ENCODE measurements at places on chromosomes 5 and 9. TPM values are rescaled to one million over a fixed set of nuclear protein-coding genes. Genes with fewer than 3 reads are reported as not detected.

DNA sequence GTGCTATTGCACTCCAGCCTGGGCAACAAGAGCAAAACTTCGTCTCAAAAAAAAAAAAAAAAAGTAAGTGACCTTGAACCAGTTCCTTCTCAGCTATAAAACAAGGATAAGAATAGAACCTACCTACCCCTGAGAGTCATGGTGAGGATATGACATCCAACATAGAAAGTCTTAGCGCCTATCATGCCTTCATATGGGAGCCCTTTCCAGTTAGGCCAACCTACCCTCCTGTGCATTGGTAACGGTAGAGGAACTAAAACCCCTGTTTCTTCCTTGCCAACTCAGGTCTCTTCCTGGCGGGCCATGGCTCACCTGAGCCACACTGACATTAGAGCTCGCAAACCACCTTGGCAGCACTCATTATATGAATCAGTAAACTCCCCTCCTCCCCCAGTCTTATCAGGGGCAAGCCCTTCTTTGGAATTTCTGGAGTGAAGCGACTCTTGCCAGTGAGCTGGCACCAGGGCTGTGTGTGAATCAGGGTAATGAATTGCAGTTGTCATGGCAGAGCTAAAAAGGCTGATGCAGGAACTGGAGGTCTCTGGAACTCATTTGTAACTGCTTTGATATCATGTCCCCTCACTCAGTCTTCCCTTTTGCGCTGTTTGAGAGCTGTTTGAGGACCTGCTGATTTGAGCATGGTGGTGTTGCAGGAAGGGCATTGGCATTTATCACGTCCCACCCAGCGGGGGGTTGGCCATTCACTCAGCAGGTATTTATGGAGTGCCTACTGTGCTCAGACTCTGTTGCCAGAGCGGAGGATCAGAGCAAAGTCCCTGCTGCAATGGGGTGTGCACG lies 10.3 kb downstream of the WWC1 start:
- H3K27ac ChIP-seq: peak overlapping the region; percentile 58
- DNase-seq: peak; percentile 62
- H3K4me3 ChIP-seq: no peak overlapping the region
- peaks cover 59% of the 10 kb centered on the region for H3K4me1 ChIP-seq
- H3K36me3 ChIP-seq: no peaks in the 10 kb centered on the region

FBLL1 gene
- total RNA-seq: 0.31 TPM

DNA sequence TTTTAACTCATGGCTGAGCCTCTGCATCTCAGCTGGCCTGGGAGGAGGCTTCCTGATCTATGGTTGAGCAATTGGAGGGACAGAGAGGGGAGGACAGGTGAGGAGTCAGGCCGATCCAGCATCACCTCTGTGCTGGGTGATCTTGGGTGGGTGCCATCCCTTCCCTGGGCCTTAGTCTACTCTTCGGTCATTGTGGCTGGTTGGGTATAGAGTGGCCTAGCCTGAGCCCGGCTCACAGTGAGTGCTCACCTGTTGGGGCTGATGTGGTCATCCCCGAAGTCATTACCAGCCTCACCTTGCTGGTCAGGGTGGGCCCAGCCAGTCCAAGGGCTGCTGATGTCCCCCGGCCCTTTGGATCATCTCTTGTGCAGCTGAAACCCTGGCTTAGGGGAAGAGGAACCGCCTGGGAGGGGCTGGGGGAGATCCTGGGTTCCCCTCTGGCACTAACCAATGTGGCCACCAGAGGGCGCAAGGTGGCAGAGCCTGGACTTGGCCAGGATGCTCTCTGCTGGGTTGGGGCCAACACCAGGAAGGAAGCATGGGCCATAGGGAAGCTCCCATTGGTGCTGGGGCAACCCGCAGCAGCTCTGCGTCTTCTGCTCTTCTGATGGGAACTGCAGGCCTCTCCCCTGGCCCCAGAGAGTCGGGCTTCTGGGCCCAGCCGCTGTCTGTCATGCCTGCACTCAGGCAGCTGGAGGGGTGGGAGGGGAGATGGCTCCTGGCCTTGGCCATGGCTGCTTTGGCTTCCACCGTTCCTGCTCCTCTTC lies 17.3 kb upstream of the ODF2 start:
- no peaks in the 10 kb centered on the region for H3K27me3 ChIP-seq
- no peak overlapping the region for H3K27ac ChIP-seq
- H3K36me3 ChIP-seq: no peaks in the 10 kb centered on the region
- peak; percentile 95 for DNase-seq
- H3K4me1 ChIP-seq: no peaks in the 10 kb centered on the region
- H3K4me3 ChIP-seq: no peak overlapping the region

- H3K4me3 ChIP-seq: no peak overlapping the region
- no peaks in the 10 kb centered on the region for H3K27me3 ChIP-seq
- H3K36me3 ChIP-seq: no peaks in the 10 kb centered on the region
- H3K27ac ChIP-seq: no peak overlapping the region
Measured at GRCh38 chr5:23071682-23072081, 218.5 kb upstream of the CDH12 start.

- H3K27me3 ChIP-seq: no peaks in the 10 kb centered on the region
- H3K4me1 ChIP-seq: peaks cover 9% of the 10 kb centered on the region
- no peak for DNase-seq
- peak overlapping the region; percentile 41 for H3K27ac ChIP-seq
Measured at GRCh38 chr9:113511856-113512761, 48.6 kb downstream of the RGS3 start.

DNA sequence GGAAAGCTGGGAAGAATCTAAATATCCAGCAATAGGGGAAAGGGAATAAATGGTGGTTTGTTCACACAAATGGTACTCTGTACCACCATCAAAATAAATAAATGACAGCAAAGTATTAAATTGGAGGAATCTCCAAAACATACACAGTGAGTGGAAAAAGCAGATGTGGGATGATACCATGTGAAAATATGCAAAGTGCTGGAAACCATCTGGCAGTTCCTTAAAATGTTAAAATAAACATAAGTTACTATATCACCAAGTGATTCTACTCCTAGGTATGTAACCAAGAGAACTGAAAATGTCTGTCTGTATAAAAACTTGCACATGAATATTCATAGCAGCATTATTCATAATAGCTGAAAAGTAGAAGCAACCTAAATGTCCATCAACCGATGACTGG lies 41.9 kb upstream of the TEX48 start:
- no peak for DNase-seq
- no peak overlapping the region for H3K4me3 ChIP-seq
- no peak overlapping the region for H3K27ac ChIP-seq
- no peaks in the 10 kb centered on the region for H3K27me3 ChIP-seq

DNA sequence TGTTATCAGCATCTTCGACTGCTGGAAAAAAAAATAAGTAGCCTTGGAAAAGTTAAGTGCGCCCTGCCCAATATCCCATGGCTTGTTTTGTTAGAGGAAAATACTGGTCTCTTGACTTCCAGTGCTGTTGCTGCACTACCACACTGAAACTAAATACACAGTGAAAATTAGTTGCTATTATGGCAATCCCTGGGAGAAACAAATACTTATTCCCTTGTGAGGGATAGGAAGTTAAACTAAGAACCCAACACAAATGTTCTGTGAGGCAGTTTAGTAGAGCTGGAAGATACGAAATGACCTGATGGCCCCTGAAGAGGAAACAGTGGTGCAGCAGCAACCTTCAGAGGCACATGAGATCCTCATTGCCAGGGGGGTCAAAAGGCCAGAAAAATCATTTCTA lies 164.0 kb downstream of the ARL15 start:
- no peaks in the 10 kb centered on the region for H3K27me3 ChIP-seq
- H3K27ac ChIP-seq: no peak overlapping the region
- H3K36me3 ChIP-seq: no peaks in the 10 kb centered on the region
- H3K4me1 ChIP-seq: no peaks in the 10 kb centered on the region
- no peak for DNase-seq

- no peaks in the 10 kb centered on the region for H3K27me3 ChIP-seq
- no peaks in the 10 kb centered on the region for H3K4me1 ChIP-seq
- H3K36me3 ChIP-seq: no peaks in the 10 kb centered on the region
- no peak overlapping the region for H3K27ac ChIP-seq
Measured at GRCh38 chr9:71783120-71783523, 14.8 kb upstream of the CEMIP2 start.

- no peak overlapping the region for H3K27ac ChIP-seq
- H3K4me1 ChIP-seq: peaks cover 3% of the 10 kb centered on the region
- H3K36me3 ChIP-seq: no peaks in the 10 kb centered on the region
- no peak for DNase-seq
- no peak overlapping the region for H3K4me3 ChIP-seq
- no peaks in the 10 kb centered on the region for H3K27me3 ChIP-seq
Measured at GRCh38 chr9:19456426-19456825, 47.6 kb downstream of the ACER2 start.

DNA sequence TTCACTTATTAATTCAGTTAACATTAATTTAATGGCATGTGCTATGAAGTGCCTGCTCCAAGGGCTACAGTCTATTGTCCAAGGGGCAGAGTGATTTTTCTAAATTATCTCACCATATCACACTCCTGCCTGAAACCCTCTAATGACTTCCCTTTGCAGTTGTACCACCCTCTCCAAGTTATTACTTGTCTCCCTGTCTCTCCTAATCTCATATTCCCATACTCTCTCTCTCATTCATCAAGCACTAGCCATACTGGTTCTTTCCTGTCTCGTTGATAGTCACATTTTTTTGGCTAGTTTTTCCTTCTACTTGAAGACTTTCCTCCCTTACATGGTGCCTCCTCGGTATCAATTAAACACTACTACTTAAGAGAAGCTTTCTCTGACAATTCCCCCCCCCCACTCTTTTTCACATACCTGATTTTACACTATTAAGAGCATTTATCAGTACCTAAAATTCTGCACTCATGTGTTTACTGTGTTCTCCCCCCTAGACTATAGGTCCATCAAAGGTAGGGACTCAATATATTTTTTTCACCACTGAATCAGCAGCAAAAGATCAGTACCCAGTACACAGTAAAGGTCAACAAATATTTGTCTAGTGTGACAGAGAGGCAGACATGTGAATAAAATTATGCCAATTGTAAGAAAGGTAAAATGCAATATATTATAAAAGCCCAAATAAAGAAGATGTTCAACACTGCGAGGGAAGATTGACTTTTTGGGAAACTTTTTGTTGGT lies 19.0 kb downstream of the RICTOR start:
- no peaks in the 10 kb centered on the region for H3K27me3 ChIP-seq
- DNase-seq: no peak
- H3K4me3 ChIP-seq: no peak overlapping the region
- no peaks in the 10 kb centered on the region for H3K36me3 ChIP-seq

GRCh38 chr5:117271656-117272055 lies 697.0 kb upstream of the SEMA6A start:
- H3K27me3 ChIP-seq: no peaks in the 10 kb centered on the region
- H3K4me1 ChIP-seq: no peaks in the 10 kb centered on the region
- H3K4me3 ChIP-seq: no peak overlapping the region

- no peak for DNase-seq
- H3K4me3 ChIP-seq: no peak overlapping the region
- H3K27me3 ChIP-seq: no peaks in the 10 kb centered on the region
- H3K27ac ChIP-seq: no peak overlapping the region
- no peaks in the 10 kb centered on the region for H3K4me1 ChIP-seq
Measured at GRCh38 chr9:86035827-86036440, 63.4 kb downstream of the GOLM1 start.

GRCh38 chr5:18078157-18078556 lies 443.9 kb downstream of the TAF11L14 start:
- H3K27ac ChIP-seq: no peak overlapping the region
- no peaks in the 10 kb centered on the region for H3K36me3 ChIP-seq
- H3K4me3 ChIP-seq: no peak overlapping the region
- H3K4me1 ChIP-seq: no peaks in the 10 kb centered on the region

DNA sequence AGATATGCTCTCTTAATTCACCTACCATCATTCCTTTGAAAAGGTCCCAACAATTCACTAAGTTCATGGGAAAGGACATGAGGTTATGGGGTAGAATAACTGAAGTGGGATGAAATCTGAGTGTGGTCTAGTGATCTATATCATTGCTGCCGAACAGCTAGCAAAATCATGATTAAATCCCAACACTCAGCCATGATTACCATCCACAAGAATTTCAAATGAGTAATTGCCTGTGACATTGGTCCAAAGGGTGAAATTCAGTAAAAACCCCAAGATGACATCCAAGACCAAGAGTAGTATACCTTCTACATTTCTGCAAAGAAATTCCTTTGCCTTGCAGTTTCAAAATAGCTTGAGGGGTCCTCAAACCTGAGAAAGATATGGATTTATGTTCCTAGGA lies 225.6 kb downstream of the SPOCK1 start:
- DNase-seq: no peak
- peaks cover 9% of the 10 kb centered on the region for H3K4me1 ChIP-seq
- no peaks in the 10 kb centered on the region for H3K27me3 ChIP-seq
- no peak overlapping the region for H3K4me3 ChIP-seq

IFNK gene
- total RNA-seq: not detected

- no peak overlapping the region for H3K4me3 ChIP-seq
- H3K27me3 ChIP-seq: no peaks in the 10 kb centered on the region
- DNase-seq: no peak
- no peak overlapping the region for H3K27ac ChIP-seq
- H3K4me1 ChIP-seq: no peaks in the 10 kb centered on the region
Measured at GRCh38 chr5:127085371-127085770, 12.1 kb upstream of the C5orf63 start.

NTRK2 gene
- total RNA-seq: 31.4 TPM

GRCh38 chr5:125070961-125071360 lies 324.5 kb upstream of the ZNF608 start:
- no peaks in the 10 kb centered on the region for H3K27me3 ChIP-seq
- no peak overlapping the region for H3K4me3 ChIP-seq
- DNase-seq: no peak
- H3K36me3 ChIP-seq: no peaks in the 10 kb centered on the region
- H3K4me1 ChIP-seq: no peaks in the 10 kb centered on the region
- H3K27ac ChIP-seq: no peak overlapping the region

ZDHHC11 gene
- total RNA-seq: 10.3 TPM

DNA sequence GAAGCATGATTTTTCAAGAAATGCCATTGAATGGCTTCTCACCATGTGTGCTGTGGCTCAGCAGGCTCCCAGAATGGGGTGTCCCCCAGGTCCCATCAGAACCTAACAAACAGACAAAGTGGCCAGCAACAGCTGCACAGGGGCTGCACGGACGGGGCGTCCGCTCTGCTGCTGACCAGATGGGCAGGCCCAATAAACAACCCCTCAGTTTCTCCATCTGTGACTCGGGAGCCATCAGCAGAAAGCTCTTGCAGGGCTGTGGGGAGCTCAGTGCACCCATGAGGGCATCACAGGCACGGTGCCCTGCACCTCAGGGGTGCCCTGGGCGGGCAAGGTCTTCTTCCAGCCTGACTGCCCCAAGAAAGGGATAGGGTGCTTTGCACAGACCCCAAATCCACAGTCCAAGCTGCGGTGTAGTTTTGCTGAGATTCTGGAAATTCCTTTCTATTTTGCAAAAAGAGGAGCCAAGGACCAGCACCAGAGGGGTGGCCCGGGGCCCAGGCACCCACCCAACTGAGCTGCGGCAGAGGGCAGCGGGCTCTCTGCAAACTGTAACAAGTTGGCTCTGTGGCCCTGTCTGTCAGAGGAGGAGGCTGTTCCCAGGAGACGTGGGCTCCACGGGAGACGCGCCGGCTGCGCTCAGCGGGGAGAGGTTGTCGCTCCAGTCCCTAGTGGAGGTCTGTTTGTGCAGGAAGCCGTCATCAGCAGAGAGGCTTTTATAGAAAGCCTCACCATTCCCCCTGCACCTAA lies 138.7 kb upstream of the PPP1R26 start:
- DNase-seq: no peak
- no peaks in the 10 kb centered on the region for H3K27me3 ChIP-seq
- no peak overlapping the region for H3K27ac ChIP-seq
- H3K4me3 ChIP-seq: no peak overlapping the region
- no peaks in the 10 kb centered on the region for H3K36me3 ChIP-seq

GRCh38 chr5:144232285-144232684 lies 61.6 kb downstream of the KCTD16 start:
- no peak for DNase-seq
- peaks cover 45% of the 10 kb centered on the region for H3K4me1 ChIP-seq
- no peaks in the 10 kb centered on the region for H3K27me3 ChIP-seq
- H3K36me3 ChIP-seq: no peaks in the 10 kb centered on the region
- H3K4me3 ChIP-seq: no peak overlapping the region
